NCI-H526 treated with DMSO at 0.1 percent for 48 hours (cell line): ENCODE measurements at places on chromosomes 4 and X.

DNA sequence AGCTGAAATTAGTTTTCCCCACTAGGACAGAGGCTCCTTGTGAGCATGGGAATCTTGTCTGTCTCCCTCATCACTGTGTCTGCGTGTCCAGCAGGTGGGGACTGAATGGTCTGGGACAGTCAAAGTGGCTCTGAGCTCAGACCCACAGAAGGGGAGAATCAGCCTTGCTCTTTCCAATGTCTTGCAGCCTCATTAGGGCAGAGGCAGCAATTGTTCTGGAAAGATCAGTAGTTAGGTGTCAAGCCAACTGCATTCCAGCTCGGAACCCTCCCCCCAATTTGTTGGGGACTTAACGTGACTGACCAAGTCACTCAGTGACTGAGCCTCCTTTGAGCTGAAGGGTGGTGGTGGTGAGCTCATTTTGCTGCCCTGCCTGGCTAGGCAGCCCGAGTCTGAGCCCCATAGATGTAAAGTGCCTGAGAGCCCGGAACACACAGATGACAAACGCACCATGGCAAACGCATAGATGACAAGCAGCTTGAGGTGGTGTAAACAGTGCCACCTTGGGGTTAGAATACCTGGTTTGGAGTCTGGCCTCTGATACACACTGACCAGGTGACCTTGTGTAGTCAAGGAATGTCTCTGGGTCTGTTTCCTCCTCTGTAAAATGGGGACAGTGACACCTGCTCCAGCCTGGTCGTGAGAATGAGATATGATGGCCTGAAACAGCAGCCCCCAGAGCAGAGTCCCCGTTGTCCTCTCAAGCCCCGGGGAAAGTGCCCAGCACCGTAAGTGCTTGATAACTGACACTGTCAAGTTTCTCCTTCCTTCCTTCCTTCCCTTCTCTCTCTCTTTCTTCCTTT, 2.7 kb upstream of the SORCS2 start:
- DNase-seq, result no peak

GRCh38 chrX:109952050-109952449, 50.9 kb upstream of the TMEM164 start:
- DNase-seq, result no peak

- DNase-seq, result no peak
Observed at GRCh38 chr4:25874655-25875054, 11.9 kb upstream of the SEL1L3 start.

GRCh38 chr4:56007154-56007553, 58.4 kb downstream of the CEP135 start:
- DNase-seq, result no peak

DNA sequence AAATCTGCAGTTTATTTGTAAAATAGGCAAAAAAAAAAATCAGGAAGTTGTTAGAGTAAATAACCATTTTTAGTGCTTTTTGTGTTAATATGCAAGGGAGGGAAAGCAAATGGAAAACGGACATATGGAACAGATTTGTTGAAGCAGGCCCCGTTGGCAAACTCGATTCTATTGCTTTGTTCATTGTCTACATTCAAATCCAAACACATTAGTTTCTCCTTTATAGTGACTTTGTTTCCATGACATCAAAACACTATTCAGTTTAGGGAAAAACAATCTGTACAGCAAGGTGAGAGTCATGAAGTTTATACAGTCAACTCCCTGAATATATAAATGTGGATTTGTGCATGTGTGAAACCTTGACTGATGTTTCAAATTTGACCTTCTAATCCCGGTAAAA, 142.2 kb downstream of the FAM47A start:
- no peak for DNase-seq

- DNase-seq, result no peak
Observed at GRCh38 chr4:102842367-102842766, 15.0 kb upstream of the UBE2D3 start.

GRCh38 chr4:478373-478772, 20.6 kb downstream of the ZNF721 start:
- no peak for DNase-seq

GRCh38 chr4:42656679-42656943, 294 bp downstream of the ATP8A1 start:
- no peak for DNase-seq

DNA sequence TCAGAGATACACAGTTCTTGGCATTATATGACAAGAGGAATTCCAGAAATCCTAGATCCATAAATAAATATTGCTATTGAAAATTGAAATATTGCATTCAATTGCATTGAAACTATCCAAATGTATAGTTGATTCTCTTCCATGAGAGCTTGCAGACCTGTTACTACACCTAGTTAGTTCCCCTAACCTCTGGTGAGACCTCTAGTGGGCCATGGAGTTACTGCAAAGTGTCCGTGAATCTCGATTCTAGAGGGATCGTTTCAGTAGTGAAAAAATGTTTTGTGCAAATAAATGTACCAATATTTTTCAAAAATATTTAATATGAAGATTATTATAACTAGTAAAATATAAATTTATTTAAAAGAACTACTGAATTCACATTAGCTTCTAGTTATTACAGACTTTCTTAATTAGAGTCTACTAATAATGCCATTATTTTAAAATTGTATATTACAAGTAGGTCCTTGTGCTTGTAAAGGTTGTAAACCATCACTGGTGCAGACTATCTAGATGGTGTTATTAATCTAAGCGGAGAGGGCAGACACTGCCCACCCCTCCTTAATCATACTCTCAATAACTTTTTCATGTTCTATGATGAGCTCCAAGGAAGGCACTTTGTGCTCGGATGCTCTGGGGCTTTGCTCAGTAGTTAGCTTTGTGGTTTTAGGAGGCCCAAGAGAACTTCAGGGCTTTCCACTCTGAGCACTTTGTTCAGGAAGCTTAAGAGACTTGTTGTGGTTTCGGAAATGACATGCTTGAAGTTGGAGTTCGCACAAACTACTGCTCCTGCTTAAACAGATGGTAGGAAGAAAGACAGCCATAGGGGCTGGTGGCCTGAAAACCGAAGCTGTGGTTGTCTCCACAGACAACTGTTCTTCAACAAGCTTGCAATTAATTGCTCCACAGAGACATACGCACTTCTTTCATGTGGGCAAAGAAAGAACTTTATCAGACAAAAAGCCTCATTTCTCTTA, 42.8 kb downstream of the IL21 start:
- DNase-seq, result peak; percentile 29

GRCh38 chrX:154419688-154420401, 8.5 kb downstream of the TAFAZZIN start:
- no peak for DNase-seq
